ENCODE measurements at places on chromosomes 11 and 22.

GRCh38 chr11:66981976-66982578 lies 7.0 kb downstream of the C11orf86 start:
- DNase-seq, result no peak

GRCh38 chr11:69808667-69809086 lies 10.5 kb downstream of the FGF3 start:
- no peak for DNase-seq

DNA sequence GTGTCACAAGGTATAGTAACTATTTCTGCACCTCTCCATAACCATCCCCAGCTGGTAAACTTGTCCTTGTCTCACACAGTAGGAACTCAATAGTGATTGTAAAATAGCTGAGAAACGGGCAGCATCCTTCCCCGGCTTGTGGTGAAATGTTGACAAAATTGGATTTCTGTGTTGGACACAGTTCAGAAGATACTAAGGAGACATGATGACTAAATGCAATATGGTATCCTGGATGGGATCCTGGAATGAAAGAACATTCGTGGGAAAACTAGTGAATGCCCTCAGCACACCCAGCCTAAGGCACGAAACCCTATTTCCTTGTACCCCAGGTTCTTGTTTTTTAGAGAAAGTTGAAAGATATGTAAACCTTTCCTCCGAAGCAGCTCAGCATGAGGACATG lies 18.8 kb upstream of the OPCML start:
- no peak for DNase-seq

DNA sequence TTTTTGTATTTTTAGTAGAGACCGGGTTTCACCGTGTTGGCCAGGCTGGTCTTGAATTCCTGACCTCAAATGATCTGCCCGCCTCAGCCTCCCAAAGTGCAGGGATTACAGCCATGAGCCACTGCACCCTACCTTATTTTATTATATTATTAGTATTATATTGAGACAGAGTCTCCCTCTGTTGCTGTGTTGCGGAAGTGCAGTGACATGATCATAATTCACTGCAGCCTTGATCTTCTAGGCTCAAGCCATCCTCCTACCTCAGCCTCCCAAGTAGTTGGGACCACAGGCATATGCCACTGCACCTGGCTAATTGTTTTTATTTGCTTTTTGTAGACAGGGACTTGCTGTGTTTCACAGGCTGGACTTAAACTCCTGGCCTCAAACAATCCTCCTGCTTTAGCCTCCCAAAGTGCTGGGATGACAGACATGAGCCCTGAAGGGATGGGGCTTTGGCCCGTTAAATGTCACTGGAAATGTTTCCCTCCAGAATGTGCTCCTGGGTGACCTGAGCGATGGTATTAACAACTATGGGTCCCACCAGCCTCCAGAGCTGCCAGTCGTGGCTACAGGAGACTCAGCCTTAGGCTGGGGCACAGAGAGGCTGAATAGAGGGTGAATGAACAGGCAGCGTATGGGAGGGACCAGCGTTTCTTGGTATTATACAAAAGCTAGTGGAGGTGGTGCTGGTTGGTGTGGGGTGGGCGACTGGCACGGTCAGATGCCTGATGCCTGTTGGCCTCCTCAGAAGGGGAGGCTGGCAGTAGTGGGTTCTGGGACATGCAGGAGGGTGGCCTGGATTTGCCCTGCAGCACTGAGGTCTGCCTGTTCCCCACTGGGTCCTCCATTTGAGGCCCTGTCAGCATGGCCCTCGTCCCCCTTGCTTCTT lies 7.3 kb downstream of the TANGO2 start:
- no peak for DNase-seq

- DNase-seq, result no peak
These were observed 28.3 kb downstream of the ACER3 start for GRCh38 chr11:76888989-76889388.

GRCh38 chr11:128745311-128746136 lies 51.7 kb downstream of the FLI1 start:
- no peak for DNase-seq

GRCh38 chr11:77642228-77642627 lies 4.6 kb upstream of the CLNS1A start:
- DNase-seq, result no peak

DNA sequence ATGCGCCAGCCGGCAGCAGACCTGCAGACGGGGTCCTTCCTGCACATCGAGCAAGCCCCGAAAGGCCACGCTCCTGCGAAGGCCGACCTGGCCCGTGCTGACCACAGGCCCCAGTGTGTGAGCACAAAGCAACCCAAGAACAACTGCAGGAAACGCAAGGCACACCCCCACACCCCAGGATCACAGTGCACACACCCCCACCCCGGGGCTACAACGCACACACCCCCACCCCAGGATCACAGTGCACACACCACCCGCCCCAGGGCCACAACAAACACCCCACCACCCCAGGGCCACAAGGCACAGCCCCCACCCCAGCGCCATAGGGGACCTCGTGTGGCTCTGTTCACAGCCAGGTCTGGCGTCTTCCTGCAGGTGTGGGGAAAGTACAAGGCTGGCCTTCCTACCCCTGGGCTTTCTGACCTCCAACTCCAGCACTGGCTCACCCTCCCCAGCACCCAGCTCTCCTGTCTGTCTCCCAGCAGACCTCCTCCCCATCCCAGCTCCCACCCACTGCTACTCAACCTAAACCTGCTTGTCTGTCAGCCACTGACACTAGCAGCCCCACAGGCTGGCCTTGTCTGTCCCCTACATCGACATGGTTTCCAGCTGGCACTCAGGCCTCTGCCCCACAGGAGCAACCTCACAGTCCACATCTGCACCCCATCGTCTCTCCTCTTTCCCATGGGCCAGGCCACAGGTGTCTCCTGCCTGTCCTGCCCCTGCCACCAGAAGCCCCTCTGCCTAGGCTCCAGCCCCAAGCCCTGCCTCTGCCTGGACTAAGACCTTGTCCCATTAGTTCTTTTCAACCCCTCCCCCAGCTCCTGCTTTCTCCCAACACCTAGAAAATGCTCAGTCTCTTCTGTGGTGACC lies 20.5 kb upstream of the EFCAB6 start:
- no peak for DNase-seq

GRCh38 chr11:44467931-44468330 lies 97.5 kb upstream of the CD82 start:
- DNase-seq, result no peak

- no peak for DNase-seq
These were observed 1.4 kb upstream of the GNAZ start for GRCh38 chr22:23068832-23069385.

All from activated CD4-positive, alpha-beta memory T cell treated with anti-CD3 and anti-CD28 coated beads, Interleukin-2, amount 10 ng/mL, durations not matched to agents 7 days and 5 days (primary cell).